Keratinocyte (primary cell): ENCODE measurements at places on chromosomes 11 and 22. TPM values are rescaled to one million over a fixed set of nuclear protein-coding genes. Genes with fewer than 3 reads are reported as not detected.

- DNase-seq: no peak
These were observed at the start of gene SLC15A3 for GRCh38 chr11:60951904-60952741. TSS of gene SLC15A3 (minus strand) at chr11:60952176. CDS start at chr11:60951551, 625 bp downstream.

DNA sequence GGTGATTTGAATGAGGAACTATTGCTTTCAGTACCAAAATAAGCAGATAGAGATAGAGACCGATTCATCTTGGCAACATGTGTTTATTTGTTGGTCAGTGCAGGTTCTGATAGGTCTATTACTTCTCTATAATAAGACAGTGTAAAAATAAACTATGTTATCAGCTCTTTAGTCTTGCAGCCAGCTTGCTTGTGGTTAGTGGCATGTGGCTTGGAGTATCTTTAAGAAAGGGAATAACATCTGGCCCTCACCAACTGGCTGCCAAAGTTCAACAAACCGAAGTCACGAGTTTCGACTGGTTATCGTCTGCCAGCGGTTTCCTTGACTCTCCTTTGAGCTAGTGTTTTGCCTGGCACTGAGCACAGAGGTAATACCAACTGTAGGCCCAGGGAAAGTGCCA is 71.8 kb downstream of the CTTN start:
- DNase-seq: no peak

DNA sequence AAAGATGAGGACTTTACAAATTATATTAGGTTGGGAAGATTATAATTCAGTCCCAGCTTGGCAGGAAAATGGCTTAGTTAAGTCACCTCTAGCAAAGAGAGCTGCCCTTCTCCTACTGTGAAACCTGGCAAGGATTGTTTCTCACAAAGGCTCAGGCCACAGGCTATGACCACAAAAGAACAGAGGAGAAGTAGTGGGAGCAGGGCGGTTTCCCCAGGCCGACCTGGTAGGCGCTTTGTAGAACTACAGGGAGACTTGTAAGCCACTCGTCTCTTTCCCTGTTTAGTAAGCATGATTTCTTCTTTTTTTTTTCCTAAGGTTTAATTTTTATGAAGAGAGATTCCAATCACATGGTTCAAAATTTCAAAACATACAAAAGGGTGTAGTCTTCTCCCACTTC is 4.6 kb downstream of the SNAP29 start:
- no peak for DNase-seq

DNA sequence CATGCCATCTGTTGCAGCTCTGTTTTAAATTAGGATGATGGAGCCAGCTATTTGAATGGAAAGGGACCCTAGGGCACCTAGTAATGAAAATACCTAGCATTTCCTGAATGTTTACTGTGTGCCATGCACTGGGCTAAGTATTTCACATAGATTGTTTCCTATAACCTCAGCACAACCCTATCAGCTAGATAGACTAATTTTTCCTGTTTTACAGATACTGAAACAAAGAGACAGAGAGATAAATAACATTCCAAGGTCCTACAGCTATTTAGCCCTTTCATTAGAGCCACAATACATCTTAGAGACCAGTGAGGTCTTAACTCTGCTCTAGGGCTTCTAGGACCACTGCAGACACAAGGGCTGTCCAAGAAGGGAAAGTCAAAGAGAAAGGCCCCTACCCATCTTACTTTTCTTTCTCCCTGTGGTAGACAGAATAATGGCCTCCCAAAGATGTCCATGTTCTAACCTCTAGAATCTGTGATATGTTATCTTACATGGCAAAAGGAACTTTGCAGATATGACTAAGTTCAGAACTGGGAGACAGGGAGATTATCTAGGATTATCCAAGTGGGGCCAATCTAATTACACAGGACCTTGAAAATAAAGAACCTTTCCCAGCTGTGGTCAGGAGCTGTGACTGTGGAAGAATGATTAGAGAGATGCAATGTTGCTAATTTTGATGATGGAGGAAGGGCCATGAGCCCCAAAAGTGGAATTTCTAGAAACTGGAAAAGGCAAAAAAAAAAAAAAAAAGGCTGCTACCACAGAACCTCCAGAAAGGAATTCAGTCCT is 157.0 kb downstream of the CCDC34 start:
- DNase-seq: no peak

- no peak for DNase-seq
These were observed 86.6 kb upstream of the ARHGAP32 start for GRCh38 chr11:129278586-129279319.

- no peak for DNase-seq
These were observed 16.8 kb downstream of the FZD4 start for GRCh38 chr11:86938203-86938899.

- DNase-seq: no peak
These were observed 19.2 kb upstream of the PPARA start for GRCh38 chr22:46131151-46131587.

Gene NLRP14
- polyA plus RNA-seq: 0.03 TPM in 2 of 3 replicates, not detected in the other

Gene FERMT3
- 0.26 to 1.9 TPM (median 0.98 TPM) in 3 replicates for polyA plus RNA-seq
